ENCODE measurements at places on chromosomes 16 and 17.

GRCh38 chr16:30351586-30352419 is 3.3 kb downstream of the CD2BP2 start:
- no peak for DNase-seq

- DNase-seq = no peak
Measured at GRCh38 chr17:45405250-45406086, 27.2 kb downstream of the ARHGAP27 start.

DNA sequence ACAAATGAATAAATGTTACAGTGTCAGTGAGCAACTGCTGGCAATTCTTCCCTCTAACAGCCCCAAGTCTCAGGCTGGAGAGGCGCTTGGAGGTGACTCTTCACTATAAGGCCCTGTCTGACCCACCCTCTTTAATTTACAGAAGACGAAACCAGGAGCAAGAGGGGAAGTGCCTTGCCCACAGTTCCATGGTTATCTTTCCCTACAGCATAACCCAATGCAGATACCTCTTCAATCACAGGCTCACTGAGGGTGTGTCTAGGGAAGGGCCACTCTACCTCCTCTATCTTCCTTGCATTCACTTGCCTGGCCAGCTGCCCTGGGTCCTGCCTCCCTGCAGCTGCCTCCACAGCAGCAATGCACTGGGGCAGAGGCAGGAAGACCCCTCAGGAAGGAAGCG is 9.6 kb upstream of the N4BP1 start:
- no peak for DNase-seq

DNA sequence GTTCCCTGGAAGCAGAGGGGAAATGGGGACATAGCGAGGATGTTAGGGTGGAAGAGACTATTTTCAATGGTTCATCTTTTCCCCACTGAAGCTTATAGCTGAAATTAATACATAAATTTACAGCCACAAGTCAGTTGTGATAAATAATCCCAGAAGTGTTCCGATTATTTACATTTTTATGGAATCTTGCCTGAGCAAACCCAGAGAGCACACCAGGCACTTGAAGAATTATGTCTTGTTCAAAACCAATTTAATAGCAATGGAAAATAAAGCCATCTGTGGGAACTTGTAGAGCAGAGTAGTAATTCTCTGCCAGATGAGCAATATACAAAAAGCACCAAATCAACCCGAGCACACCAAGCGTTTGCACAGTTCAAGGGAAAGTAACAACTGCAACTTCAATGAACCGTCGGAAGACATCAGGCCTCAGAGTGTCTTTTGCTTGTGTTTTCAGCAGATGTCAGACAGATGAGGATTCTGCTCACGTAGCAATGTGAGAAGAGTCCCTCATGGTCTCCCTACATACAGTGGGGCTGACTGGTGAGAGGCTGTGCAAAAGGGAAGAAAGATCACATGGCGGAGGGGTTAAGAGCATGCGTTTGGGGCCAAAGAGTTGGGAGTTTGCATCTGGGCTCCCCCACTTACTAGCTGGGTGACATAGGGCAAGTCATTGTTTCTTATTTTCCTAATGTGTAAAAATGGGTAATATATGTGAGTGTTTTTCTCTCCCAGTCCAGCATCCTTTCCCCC is 148.7 kb upstream of the HS3ST2 start:
- no peak for DNase-seq

DNA sequence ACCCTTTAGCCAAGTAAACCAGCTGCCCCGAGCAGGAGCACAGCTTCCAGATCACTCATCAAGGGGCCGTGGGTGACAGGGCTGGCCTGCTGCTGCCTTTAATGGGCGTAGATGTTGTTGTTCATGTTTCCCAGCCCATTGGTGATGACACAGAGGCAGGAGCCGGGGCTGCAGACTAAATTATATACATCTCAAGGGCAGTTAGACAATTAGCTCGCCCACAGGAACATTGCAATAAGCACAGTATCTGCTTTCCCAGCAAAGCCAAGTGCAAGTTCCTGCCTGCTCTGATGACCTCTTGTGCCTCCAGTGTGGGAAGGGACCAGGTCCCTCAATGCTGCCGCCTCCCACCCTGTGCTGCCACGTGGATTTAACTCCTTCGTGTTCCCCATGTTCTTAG is 485.8 kb downstream of the MAF start:
- DNase-seq = no peak

DNA sequence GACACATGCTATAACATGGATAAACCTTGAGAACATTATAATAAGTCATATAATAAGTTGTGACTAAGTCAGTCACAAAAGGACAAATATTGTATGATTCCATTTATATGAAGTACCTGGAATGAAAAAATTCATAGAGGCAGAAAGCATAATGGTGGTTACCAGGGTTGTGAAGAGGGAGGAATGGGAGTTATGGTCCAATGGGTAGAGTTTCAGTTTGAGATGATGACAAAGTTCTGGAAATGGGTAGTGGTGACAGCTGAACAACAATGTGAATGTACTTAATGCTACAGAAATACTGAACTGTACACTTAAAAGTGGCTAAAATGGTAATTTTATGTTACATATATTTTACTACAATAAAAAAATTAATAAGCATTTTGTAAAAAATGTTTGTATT is 49.7 kb downstream of the MYO1D start:
- no peak for DNase-seq

GRCh38 chr16:89425523-89425922 is 64.8 kb downstream of the ANKRD11 start:
- DNase-seq = no peak

DNA sequence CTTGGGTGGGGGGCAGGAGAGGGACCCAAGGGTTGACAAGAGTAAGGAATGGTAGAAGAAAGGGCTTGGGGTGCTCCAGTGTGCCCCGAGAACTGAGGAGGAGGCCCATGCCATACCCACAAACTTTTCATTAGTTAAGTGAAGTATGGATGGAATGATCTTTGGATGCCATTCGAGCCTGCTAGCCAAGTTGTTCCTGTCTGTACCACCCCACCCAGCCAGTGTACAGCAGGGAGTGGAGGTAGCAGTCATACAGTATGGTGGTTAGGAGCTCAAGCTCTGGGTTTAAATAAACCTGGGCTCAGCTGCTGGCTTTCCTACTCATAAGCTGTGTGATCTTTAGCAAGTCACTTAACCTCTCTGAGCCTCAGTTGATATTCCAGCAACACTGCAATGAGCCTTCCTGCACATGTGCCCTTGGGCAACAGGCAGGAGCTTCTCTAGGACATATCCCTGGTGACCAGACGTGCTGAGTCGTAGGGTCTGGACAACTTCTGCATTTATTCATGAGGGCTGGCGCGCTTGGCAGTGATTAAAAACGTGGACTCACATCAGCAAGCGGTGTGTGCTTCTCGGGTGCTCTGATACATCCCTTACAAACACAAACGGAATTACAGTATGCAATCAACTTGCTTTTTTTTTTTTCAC is 22.9 kb downstream of the ITPRIPL2 start:
- no peak for DNase-seq

DNA sequence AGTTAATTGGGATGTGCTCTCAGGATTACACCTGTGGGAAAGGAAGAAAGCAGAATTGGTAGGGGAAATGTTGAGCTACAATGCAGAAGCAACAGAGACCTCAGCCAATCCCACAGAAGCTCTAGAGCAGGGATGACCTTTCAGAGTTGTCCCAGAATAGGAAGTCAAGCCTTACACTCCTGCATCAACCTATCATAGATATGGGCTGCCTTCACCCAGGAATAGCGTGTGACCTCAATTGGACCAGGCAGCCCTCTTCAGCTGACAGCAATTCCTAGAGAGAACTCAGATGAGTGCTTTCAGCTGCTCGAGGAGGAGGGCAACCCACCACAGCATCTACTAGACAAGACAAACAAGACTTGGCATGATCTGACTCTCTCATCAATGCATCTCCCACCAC is 189.7 kb downstream of the TMEM132E start:
- no peak for DNase-seq

- no peak for DNase-seq
Measured at GRCh38 chr16:66293207-66293735, 73.2 kb upstream of the CDH5 start.

DNA sequence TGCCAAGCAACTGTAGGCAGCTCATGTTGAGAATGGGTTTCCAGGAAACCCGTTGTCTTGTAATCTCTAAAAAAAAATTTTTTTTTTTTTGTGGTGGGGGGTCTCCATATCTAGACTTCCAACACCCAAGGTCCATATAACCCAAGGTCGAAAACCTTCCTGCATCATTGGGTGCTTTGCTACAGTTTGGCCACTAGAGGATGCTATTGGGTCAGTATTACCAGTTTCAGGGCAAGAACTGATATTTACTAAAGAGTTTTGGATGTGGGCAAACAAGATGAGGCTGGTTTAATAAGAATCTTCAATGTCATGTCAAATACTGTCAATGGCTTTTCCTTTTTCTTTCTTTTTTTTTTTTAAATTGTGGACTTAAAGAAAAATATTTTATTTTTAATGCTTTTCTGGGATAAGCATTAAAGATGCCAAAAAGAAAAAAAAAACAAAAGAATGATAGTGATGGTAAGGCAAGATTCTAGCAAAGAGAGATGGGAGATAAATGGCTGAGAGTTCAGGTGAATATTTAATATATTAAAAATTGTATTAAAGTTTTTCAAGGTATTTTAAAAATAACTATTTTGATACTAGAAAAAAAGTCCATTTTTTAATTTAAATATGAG is 62.2 kb downstream of the DHRS7C start:
- DNase-seq = no peak

DNA sequence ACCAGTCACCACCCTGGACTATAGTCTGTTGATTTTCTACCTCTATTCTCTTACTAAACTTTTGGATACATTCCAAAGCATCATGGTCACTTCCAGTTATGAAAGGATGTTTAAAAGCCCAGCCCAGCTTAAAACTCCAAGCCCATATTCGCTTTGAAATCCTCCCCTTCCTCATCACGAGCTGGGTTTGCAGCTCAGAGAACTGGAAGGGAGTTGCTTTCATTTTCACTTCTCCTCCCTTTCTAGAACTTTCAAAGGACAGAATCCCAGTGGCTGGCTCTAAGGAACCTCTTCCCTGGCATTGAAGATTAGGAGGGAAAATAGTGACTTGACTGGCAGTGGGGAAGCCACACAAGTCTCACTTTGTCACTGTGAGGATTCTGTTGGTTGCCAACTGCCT is 100.1 kb upstream of the DYNLRB2 start:
- no peak for DNase-seq

GRCh38 chr17:55518510-55518909 is 7.3 kb upstream of the SMIM36 start:
- DNase-seq = no peak

- DNase-seq = no peak
Measured at GRCh38 chr17:77189148-77189547, 48.4 kb downstream of the SEC14L1 start.

DNA sequence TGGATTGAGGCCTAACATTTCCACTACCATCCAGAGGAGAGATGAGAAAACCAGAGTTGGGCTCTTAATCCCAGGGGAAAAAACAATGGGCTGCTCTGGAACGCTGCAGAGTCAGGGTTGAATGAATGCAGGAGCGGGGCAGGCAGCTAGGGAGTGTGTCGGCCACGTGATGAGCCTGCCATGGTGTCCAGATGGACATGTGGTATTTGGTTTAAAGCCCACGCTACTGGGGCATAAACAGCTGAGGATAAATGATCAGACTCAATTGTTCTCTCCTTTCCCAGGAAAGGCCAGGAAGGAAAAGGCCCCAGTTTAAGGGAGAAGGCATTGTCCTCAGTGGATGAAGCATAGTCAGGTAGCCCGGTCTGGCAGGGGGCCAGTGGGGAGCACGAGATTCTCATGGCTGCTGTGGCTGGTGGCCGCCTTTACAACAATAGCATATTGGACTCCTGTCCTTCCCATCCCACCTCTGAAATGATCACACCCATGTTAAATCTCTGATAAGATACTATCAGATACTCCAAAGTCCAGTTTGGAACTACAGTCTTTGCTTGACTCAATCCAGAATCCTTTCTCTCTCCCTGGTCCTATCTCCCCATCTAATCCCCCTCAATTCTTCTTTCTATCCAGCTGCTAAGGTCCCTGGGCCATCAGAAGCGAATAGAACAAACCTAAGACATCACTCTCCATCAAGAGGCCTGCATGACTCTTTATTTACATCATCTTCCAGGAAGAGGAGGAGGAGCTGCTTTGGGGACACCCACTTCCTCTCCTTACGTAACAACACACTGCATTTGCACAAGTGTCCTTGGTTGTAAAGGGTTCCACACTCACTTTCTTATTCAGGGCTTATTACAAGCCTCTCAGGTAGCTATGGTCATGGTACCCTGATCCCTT is 20.4 kb downstream of the CA4 start:
- no peak for DNase-seq

- no peak for DNase-seq
Measured at GRCh38 chr17:34567691-34568465, 11.5 kb upstream of the TMEM132E start.

GRCh38 chr17:19415311-19415710 is 4.3 kb downstream of the RNF112 start:
- no peak for DNase-seq

GRCh38 chr17:14454746-14455145 is 153.9 kb downstream of the HS3ST3B1 start:
- no peak for DNase-seq

GRCh38 chr17:7849751-7850504 is 4.9 kb upstream of the TMEM88 start:
- no peak for DNase-seq

All from esophagus squamous epithelium (tissue), 5 donors.